ENCODE measurements at places on chromosomes 1 and 21.

- peak; percentile 88 for DNase-seq
These were observed 10.9 kb upstream of the C4BPB start for GRCh38 chr1:207077470-207078377.

- no peak for DNase-seq
These were observed 176.3 kb downstream of the SDCCAG8 start for GRCh38 chr1:243432136-243432535.

DNA sequence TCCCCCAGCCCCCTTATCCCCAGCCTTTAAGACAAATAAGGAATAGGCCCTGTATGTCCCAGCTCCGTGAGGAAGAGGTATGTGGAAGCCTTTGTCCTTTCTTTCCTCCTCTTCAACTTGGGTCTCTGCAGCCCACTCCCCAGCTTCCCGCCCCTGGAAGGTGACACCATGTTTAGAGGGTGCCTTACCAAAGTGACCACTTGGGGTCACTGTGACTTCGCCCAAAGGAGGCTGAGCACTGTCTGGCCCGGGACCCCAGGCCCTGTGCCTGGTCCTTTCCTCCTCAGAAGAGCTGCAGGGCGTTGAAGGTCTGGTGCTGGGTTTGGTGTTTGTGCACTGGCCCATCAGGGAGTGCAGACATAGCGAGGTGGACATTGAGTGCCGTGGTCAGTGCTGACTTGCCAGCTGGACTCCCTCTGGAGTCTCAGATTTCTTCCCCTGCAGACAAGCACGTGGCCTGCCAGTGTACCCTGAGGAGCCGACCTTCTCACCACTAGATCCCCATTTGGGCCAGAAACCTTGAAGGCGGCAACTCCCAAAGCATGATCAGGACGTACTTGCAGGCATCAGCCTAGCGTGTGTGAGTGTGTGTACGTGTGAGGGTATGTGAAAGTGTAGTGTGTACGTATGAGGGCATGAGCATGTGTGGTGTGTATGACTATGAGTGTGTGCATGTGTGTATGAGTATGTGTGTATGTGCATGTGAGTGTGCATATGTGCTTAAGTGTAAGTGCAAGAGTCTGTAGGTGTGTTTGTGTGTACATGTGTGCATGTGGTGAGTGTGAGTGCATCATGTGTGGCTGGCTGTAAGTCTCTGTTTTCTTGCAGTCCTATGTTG, 181.4 kb upstream of the KIAA0040 start:
- DNase-seq = peak; percentile 41

DNA sequence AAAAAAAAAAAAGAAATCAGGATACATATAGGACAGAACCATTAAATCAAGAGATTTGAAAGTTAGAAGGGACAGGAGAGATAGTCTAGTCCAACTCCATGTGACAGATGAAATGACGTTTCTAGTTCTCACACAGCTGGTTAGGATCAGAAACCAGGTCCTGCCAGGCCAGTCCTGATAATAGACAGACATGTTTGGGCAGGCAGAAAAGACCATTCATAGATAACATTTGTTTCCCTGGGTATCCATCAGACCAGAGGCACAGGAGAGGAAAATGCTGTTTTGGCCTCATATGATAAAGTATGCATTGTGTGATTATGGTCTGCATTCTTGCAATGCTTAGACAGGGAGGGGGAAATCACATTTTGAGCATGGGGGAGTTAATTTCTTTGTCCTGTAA, 29.3 kb downstream of the ZBTB8B start:
- DNase-seq = no peak

DNA sequence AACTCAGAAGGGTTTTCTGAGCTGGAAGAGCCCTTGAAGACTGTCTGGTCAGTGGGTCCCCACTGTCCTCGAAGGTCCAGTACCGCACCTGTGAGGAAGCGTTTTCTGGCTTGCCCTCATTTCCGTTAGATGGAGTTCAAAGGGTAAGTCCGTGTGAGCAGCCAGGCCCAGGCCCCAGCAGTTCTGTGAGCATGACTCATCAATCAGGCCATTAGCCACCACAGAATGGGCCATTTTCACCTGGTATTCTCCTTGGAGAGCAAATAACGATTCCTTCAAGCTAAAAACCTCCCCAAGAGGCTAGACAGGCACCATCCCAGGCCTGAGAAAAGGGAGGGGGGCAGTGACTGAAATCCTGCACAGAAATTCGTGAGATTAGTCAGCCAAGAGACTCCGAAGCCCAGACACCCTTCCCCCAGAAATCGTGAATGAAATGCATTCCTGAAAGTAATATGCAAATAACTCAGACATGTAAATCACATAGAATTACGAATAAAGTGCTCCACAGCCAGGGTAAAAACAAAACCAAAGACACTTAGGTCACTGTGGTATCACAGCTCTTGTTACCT, 66.0 kb downstream of the BCAR3 start:
- no peak for DNase-seq

- no peak for DNase-seq
These were observed 1.1 kb upstream of the CFHR5 start for GRCh38 chr1:196976278-196976677.

- DNase-seq = no peak
These were observed 218.5 kb downstream of the PLA2G4A start for GRCh38 chr1:187047298-187047697.

GRCh38 chr1:157725221-157725577, 24.6 kb upstream of the FCRL3 start:
- no peak for DNase-seq

GRCh38 chr1:69568421-69569174, 876 bp downstream of the LRRC7 start:
- DNase-seq = no peak

DNA sequence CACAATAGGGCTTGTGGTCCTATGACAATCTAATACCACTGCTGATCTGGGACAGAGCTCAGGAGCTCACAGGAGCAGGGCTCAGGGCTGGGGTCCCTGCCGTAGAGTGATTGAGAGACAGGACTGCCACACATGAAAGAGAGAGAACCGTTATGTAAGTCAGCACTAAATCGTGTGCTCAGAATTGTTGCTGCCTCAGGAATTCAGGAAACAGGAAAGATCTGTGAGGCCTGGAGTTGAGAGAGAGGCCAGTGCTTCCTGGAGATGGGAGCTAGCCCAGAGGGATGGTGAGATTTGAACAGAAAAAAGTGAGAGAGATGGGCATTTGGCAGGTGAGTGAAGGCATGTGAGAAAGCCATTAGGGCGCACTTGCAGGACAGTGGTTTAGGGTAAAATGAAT, 17.5 kb upstream of the ACBD6 start:
- DNase-seq = no peak

GRCh38 chr1:44031252-44032169, at the start of gene SLC6A9:
Gene SLC6A9 (minus strand): TSS chr1:44031462. CDS start chr1:44024277, 7,185 bp downstream.
- peak; percentile 49 for DNase-seq

All from pons (tissue), 1 donor.